ENCODE measurements at places on chromosomes 5 and 9. TPM values are rescaled to one million over a fixed set of nuclear protein-coding genes. Genes with fewer than 3 reads are reported as not detected.

DNA sequence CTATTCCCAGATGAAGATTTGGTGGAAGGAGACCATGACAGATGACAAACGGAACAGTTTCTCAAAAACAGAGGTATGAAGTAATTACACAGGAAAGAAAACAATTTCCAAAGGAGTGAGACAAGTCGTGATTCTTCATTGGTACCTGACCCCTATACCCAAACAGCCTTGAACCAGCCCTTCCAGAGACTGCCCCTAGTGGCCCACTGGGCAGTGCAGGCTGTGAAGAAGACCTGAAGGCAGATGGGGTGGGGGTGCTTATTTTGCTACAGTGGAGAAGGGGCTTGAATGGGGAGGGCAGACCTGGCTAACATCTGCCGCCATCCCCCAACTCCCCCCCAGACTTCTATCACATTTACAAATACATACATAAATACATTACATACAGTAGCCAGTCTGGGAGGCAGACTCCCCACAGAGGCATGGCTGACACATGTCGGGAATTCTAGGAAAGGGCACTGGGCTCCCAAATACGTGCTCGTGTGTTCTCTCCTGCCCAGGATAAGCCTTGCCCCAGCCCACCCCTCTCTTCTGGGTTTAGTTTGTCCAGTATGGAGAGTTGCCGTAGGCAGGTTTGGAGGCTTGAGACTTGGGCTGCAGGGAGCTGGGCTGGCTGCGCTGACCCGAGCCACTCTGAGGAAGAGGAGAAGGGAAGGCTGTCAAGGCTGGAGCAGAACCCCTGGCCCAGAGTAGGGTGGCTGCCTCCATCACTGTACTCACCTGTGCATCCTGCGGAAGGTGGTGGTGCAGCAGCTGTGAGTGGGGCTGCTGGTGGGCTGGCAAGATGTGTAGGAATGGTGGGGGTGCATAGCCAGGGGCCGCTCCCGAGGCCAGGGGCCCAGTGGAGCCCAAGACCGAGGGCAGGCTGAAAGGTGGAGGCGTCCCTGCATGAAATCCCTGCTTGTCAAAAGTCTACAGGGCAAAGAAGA lies 105.3 kb downstream of the UBE2R2 start:
- no peaks in the 10 kb centered on the region for H3K27me3 ChIP-seq
- peaks cover 93% of the 10 kb centered on the region for H3K36me3 ChIP-seq
- peaks cover 3% of the 10 kb centered on the region for H3K4me1 ChIP-seq
- no peak overlapping the region for H3K27ac ChIP-seq
- DNase-seq, result no peak
- H3K4me3 ChIP-seq, result no peak overlapping the region

GRCh38 chr9:130530938-130531337 lies 48.4 kb upstream of the FUBP3 start:
- DNase-seq, result peak; percentile 45
- no peaks in the 10 kb centered on the region for H3K36me3 ChIP-seq
- peaks cover 59% of the 10 kb centered on the region for H3K27me3 ChIP-seq
- H3K27ac ChIP-seq, result no peak overlapping the region
- no peak overlapping the region for H3K4me3 ChIP-seq

- H3K27me3 ChIP-seq, result peaks cover 35% of the 10 kb centered on the region
- H3K27ac ChIP-seq, result no peak overlapping the region
- DNase-seq, result peak; percentile 43
- peaks cover 5% of the 10 kb centered on the region for H3K4me1 ChIP-seq
- no peak overlapping the region for H3K4me3 ChIP-seq
- no peaks in the 10 kb centered on the region for H3K36me3 ChIP-seq
Measured at GRCh38 chr5:176716320-176716719, 69.0 kb downstream of the TSPAN17 start.

GRCh38 chr9:105968811-105969466 lies 274.6 kb downstream of the TMEM38B start:
- no peak overlapping the region for H3K4me3 ChIP-seq
- H3K4me1 ChIP-seq, result no peaks in the 10 kb centered on the region
- H3K36me3 ChIP-seq, result no peaks in the 10 kb centered on the region
- H3K27ac ChIP-seq, result peak overlapping the region; percentile 59

DNA sequence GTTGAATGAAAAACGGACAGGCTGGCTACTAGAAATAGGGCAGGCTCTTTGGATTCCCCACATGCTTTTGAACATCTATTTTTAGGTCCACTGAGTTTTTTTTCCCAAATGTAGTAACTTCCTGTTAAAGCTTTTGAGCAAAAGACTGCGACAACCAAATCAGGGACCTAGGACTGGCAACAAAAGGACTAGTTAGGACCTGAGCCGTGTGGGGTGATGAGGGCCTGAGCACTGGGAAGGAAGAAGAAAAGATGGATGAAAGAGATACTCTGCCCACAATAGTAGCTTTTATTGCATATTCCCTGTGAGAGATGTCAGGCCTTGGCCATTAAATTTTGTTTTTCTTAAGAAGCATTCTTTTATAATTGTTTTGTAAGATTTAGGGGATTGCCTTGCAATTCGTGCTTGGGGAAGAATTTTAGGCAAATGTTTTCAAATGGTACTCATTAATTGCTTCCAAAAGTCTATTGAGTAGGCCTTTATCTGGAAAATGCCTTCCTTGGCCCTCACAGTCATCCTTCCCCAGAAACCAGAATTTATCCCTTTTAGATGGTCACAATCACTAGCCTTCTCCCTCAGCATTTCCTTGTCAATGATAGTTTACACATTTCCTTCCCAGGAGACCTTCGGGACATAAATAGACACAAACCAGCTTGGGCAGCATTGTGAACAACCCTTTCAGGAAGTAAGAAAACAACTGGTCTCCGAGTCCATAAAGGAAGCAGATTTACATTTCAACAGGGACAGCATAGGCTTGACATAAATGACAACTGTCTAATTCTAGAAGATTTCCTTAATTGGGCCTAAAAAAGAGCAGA lies 166.5 kb downstream of the RMI1 start:
- H3K27ac ChIP-seq, result peak overlapping the region; percentile 69
- peak; percentile 80 for DNase-seq
- H3K36me3 ChIP-seq, result no peaks in the 10 kb centered on the region

GRCh38 chr5:110752953-110753352 lies 14.1 kb downstream of the SLC25A46 start:
- no peak overlapping the region for H3K4me3 ChIP-seq
- no peak overlapping the region for H3K27ac ChIP-seq
- H3K4me1 ChIP-seq, result no peaks in the 10 kb centered on the region
- DNase-seq, result no peak
- peaks cover 8% of the 10 kb centered on the region for H3K36me3 ChIP-seq

DNA sequence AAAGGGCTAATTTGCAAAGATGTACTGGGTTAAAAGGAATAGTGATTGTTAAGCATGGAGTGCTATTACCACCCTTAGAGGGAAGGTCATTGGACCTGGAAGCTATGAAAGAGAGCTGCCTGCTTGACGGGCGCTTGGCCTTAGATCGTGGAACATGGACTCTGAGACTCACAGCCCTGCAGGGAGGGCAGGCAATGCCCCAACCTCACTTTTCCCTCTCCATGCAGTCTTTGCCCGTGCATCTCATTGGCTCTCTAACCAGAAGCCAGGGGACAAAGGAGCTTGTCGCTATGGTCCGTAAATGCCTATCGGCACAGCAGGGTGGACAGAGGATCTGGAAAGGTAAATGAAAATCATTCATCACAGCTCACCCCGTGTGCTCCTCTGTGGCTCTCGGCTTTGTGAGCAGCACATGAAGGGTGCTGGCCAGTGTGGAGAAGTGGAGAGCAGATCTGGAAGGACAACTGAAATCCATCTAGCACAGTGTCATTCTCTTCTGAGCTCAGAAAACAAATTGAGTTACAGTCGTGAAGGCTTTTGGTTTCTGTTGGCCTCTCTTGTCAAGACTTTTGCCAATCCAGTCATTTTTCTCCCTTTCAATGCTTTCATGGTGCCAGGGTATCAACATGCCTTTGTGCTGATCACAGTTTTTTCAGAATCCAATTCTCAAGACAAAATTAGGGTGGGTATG lies 186.2 kb downstream of the SNX18 start:
- H3K4me1 ChIP-seq, result peaks cover 14% of the 10 kb centered on the region
- no peaks in the 10 kb centered on the region for H3K27me3 ChIP-seq
- H3K4me3 ChIP-seq, result no peak overlapping the region
- H3K27ac ChIP-seq, result no peak overlapping the region
- no peaks in the 10 kb centered on the region for H3K36me3 ChIP-seq
- no peak for DNase-seq

GRCh38 chr5:178993955-178994579 lies 1.1 kb downstream of the GRM6 start:
- no peaks in the 10 kb centered on the region for H3K4me1 ChIP-seq
- H3K27me3 ChIP-seq, result peaks cover 45% of the 10 kb centered on the region
- no peak overlapping the region for H3K4me3 ChIP-seq
- H3K36me3 ChIP-seq, result no peaks in the 10 kb centered on the region

Gene ZSWIM6
- 4.3 TPM for total RNA-seq

All from muscle of leg (tissue), 16 donors.